Gastrocnemius medialis (tissue), 4 donors: ENCODE measurements at places on chromosomes 2 and 18.

DNA sequence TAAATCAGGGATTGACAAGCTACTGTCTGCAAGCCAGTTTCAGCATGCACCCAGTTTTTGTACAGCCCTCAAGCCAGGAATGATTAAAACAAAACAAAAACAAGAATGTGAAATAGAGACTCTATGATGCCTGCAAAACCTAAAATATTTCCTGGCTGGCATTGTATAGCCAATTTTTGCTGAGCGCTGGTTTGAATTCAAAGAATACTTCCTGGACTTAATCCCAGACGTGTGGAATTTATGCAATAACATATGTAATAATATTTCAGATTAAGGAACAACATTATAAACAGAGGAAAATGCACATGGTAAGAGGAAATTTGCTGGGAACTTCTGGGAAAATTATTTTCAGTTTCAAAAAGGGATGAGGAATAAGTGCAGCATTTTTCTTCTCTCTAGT is 148.1 kb upstream of the RPRM start:
- no peak for DNase-seq

DNA sequence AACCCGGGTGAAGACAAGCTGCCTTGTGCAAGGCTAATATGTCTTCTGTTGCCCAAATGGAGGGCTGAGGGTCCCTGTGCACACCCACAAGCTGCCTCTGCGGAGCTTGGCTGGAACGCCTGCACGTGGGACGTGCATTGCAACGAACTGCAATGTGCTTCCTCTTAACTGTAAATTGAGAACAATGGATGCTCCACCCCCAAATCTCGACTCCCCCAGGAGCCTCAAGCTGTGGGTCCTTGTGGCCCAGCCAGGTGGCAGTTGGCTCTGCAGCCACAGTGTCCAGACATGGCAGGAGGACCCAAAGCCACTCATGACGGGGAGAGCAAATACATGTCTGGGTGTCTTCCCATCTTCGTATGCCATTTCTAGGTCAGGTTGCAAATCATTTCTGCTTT is 90.1 kb downstream of the TWIST2 start:
- no peak for DNase-seq

DNA sequence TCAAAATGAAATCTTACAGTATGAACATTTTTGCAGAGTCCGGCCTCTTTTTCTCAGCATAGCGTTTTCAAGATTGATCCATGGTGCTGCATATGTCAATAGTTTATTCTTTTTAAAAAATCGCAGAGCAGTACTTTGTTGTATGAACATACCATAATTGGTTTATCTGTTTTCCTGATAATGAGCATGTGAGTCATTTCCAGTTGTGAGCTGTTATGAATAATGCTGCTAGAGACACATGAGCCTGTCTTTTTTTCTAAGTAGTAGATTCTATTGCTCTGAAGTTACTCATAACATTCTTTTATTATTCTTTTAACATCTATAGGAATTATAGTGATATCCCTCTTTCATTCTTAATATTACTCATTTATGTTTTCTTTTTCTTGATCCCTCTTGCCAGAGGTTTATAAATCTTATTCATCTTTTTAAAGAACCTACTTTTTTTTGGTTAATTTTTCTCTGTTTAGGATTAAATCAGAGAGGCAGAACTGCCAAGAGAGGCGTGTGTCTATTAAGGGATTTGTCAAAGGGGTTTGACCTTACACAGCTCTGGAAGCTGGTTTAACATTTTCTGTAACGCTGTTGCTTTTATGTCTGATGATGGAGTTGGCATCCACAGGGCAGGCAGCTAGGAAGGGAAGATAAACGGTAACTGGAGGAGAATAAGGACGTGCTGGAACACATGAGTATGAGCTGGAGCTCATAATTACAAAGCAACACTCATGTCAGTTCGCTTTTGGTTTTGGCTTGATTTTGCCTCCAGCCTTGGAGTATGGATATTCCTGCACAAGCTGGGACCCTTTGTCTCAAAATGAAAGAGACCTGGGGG is 47.4 kb downstream of the MGAT5 start:
- no peak for DNase-seq

- no peak for DNase-seq
Measured at GRCh38 chr2:159002462-159003111, 34.1 kb downstream of the TANC1 start.

- DNase-seq = no peak
Measured at GRCh38 chr2:84493514-84493913, 22.8 kb upstream of the DNAH6 start.

DNA sequence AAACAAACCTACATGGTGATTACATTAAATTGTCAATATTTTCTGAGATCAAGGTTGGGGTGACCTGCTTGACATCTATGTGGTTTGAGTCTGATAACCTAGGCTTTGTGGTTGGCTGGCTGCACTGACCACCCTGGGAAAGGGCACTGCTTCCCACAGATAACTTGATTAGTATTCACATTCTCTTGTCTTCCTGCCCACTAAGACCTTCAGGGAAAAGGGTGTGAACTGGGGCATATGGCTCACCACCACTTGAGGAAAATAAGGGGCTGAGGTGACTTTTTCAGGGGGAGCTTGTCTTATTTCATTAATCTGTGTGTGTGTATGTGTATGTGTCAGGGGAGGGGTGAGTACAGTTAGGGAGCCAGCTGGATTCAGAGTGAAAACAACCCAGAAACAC is 1.5 kb downstream of the SMYD1 start:
- DNase-seq = no peak

DNA sequence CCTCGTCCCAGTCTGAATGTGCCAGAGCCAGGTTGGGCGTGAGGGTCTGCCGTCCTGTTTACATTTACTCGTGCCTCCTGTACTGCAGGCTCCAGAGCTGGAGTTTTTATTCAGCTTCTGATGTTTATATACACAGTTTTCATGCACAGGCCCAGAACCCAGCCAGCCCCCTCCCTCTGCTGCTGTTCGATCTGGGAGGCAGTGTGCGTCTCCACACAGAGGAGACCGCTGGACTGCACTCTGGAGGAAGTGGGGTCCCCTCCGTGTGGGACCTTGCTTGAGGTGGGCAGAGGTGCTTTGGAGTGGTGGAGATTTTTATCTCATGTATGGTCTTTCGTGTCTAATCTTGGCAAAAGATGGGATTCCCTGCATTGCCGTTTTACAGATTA is 90.6 kb downstream of the GLI2 start:
- DNase-seq = no peak

- no peak for DNase-seq
Measured at GRCh38 chr18:7618891-7619442, 51.9 kb downstream of the PTPRM start.

- no peak for DNase-seq
Measured at GRCh38 chr2:160321006-160321405, 120.9 kb upstream of the ITGB6 start.

GRCh38 chr18:56019908-56020307 is 431.9 kb upstream of the TCF4 start:
- DNase-seq = no peak

DNA sequence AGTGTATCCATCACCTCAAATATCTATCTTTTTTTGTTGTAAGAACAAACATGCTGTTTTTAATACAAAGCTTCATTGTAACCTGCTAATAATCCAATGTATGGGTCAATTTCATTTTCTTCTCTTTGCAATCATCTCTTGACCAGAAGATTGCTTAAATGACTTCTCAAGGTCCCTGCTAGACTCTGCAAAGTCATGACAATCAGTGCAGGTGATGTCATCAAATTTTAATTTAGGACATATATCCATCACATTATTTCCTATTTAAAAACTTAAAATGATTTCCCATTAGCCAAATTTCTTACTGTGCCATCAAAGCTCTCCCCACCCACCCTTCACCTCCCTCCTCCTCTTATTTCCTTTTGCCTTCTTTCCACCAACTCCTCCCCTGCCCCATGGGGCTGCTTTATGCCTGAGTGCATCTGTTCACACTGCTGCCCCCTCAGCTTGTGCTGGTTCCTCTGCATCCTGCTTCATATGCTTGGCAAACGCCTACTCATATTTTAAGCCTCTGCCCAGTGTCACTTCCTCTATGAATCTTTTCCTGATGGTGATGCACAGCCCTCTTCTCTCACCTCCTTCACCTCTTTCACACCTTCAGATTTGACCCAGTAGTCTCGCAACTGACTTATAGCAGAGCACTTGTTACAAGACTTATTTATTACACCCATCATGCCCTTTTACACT is 20.3 kb downstream of the PLEK start:
- no peak for DNase-seq

GRCh38 chr2:60440767-60441163 is 112.7 kb downstream of the BCL11A start:
- DNase-seq = no peak

DNA sequence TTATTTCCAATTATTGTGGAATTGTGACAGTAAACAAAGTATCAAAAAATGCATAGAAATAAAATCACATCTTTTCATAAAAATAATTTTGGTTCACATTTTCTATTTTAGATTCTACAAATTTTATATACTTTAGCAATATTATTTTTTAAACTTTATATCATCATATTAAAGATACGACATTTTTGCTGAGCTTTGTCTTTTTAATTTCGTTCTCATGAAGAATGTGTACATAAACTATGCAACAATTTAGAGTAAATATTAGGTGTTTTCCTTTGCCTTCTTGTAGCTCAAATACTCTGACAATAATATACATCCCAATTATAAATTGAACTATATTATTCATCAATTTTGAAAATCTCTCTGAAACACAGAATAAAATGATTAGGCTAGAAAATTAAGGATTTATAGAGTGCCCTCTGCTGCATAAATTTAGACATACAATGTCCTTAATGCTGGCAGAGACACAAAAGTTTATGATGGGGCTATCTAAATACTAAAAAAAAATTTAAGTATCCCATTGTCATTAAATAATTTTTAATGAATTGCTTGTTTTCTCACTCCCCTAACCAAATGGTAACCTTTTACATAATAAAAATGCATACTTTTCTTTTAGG is 45.7 kb downstream of the CCDC102B start:
- no peak for DNase-seq
